ENCODE measurements at places on chromosomes 3 and 15.

- DNase-seq: no peak
Measured at GRCh38 chr3:150806185-150806835, 43.3 kb upstream of the SIAH2 start.

DNA sequence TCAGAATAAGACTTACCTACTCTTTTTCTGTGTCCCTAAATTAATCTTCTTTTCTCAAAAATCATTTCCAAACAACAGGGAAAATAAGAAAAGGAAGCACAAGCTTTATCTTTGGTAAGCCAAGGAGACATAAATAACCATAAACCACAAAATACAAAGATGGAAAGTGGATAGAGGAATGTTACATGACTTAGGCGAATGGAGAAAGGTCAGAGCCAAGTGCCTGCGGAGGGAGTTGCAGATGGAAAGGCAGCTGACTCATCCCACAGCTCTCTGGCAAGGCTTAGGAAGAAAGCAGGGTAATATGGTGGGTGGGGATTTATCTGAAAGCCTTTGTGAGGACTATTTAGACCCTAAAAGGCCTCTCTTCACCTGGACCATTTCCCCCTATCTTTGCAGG is 72.8 kb downstream of the GALK2 start:
- no peak for DNase-seq

- no peak for DNase-seq
Measured at GRCh38 chr3:160221019-160221418, 4.2 kb upstream of the C3orf80 start.

GRCh38 chr3:24401090-24401810 is 93.4 kb downstream of the THRB start:
- DNase-seq: no peak

- no peak for DNase-seq
Measured at GRCh38 chr3:51434746-51435327, 43.8 kb downstream of the RBM15B start.

DNA sequence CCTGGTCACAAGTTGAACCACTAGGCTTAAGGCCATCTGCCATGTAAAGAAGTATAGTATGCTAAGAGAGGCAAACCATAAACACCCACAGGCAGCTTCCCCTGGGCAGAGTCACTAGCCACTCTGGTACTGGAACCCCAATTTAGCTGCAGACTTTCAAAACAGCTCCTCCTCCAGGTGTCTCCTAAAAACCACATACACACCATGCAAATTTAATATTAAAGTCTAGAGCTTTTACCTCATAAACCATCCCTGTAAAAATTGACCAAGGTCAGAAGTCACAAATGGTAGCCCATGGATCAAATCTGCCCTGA is 99.1 kb upstream of the STT3B start:
- DNase-seq: no peak

- peak; percentile 20 for DNase-seq
Measured at GRCh38 chr3:138833899-138834595, 681 bp downstream of the PIK3CB start.

GRCh38 chr15:84840741-84841429 is 23.7 kb downstream of the ALPK3 start:
- no peak for DNase-seq

DNA sequence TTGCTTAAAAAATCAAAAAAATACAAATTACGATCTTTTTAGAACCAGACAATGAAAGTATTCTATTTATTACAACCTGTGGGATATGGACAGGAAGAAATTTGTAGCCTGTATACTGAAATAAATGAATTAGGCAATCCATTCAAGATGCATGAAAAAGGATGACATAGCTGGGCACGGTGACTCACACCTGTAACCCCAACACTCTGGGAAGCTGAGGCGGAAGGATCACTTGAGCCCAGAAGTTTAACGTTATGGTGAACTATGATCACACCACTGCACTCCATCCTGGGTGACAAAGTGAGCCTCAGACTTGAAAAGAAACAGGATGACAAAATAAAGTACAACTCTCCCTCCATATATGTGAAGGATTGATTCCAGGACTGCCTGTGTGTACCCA is 74.1 kb downstream of the MSL2 start:
- no peak for DNase-seq

DNA sequence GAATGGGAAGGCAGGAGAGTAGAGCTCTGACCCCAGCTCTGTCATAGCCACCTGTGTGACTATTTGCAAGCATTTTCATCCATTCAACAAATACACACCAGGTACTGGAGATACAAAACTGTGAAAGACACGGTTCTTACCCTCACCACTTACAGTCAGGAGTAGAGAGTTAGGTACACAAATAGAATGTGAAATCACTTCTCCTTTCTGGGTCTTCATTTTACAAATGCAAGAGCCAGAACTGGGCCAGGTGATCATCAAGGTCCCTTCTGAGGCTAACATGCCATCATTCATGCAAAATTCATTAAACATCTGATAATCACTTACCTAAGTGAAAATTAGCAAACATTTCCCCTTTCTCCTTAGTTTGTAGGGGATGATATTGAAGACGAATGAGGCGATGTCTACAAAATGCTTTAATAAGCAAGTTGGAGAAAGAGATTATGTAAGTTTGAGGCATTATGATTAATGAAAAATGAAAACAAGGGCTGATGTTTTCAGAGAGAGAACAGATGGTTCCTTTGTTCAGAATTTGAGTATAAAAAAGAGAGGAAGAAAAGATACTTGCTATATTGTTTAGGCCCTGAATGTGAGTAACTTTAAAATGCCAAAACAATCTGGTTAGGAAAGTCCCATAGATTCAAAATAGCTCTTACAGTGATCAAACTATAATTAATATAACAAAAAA is 88.6 kb downstream of the LPP start:
- DNase-seq: no peak

- DNase-seq: no peak
Measured at GRCh38 chr3:154074966-154075365, 46.2 kb upstream of the ARHGEF26 start.

- no peak for DNase-seq
Measured at GRCh38 chr3:44995142-44995770, 19.2 kb downstream of the EXOSC7 start.

- DNase-seq: no peak
Measured at GRCh38 chr15:88331291-88331690, 74.8 kb upstream of the NTRK3 start.

DNA sequence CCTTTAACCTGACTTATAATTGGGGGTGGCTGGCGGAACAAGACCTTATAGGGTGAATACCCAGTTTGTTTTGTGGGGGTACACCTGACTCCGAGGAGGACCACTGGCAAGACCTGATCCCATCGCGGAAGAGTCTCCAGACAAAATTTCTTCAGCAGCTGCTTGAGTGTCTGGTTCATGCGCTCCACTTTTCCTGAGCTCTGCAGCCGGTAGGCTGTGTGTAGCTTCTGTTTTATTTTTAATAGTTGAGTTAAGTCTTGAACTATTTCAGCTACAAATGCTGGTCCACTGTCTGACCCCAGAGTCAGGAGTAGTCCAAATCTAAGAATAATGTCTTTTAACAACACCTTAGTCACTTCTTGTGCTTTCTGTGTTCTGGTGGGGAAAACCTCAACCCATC is 21.2 kb upstream of the NOX5 start:
- no peak for DNase-seq

DNA sequence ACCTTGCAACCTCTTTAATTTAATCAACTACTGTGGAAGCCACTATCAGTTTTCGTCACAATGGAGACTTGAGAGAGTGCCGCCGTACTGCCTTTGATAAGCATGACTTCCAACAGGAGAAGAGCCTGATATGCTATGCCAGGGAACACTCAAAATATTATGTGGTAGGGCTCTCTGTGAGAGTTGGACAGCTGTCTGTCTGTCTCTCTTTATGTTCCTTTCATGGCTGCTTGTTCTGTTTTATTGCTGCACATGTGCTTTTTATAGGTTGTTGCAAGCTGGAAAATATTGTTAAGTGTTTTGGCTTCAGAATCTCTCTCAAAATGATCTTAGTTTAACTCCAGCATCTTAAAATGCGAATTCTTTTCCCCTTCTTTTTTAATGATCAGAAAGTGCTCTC is 249.4 kb upstream of the RARB start:
- DNase-seq: no peak

GRCh38 chr3:141877911-141878310 is 1.5 kb downstream of the ATP1B3 start:
- no peak for DNase-seq

DNA sequence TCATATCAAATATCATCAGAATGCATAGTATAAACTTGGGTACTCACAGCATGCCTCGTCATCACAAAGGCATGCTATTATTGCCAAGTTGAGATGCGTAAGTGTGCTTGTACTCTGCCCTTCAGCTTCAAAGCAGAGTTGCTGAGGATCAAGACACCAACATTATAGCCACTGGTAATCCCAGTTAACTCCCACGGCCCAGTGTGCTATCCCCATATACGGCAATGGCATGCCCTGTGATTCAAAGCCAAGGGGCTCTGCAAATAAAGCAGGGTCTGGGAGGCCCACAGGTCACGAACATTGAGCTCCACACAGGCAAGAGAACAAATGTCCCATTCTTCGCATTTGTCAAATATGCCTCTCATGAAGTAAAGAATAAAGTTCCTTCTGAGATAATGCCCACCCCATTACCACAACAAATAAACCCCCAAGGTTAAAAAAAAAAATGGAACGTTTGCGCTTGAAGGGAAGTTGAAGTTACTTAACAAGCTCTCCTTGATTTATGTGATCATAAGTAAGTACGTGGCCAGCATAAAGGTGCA is 298.1 kb upstream of the NECTIN3 start:
- DNase-seq: no peak
